ENCODE measurements at places on chromosomes 7 and 10.

- no peak for DNase-seq
These were observed 29.4 kb upstream of the MBL2 start for GRCh38 chr10:52801947-52802346.

- no peak for DNase-seq
These were observed 2.5 kb upstream of the LFNG start for GRCh38 chr7:2517026-2517425.

DNA sequence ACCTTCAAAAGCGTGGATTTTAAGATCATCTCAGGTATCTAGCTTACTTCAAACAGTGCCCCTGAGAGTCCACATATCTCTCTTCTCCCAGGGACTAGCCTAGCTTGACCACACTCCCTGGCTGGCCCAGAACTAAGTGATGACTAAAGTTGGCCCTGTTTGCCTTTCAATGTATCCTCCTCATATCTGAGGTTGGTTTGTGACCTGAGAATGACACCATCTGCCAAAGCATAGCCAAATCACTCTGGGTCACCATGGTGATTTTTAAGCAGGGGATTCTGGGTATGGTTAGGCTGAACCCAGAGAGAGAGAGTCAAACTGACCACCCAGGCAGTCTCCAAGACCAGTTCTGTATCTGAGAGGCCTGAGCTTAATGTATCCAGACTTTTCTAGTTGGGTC, 16.2 kb downstream of the CNNM1 start:
- no peak for DNase-seq

DNA sequence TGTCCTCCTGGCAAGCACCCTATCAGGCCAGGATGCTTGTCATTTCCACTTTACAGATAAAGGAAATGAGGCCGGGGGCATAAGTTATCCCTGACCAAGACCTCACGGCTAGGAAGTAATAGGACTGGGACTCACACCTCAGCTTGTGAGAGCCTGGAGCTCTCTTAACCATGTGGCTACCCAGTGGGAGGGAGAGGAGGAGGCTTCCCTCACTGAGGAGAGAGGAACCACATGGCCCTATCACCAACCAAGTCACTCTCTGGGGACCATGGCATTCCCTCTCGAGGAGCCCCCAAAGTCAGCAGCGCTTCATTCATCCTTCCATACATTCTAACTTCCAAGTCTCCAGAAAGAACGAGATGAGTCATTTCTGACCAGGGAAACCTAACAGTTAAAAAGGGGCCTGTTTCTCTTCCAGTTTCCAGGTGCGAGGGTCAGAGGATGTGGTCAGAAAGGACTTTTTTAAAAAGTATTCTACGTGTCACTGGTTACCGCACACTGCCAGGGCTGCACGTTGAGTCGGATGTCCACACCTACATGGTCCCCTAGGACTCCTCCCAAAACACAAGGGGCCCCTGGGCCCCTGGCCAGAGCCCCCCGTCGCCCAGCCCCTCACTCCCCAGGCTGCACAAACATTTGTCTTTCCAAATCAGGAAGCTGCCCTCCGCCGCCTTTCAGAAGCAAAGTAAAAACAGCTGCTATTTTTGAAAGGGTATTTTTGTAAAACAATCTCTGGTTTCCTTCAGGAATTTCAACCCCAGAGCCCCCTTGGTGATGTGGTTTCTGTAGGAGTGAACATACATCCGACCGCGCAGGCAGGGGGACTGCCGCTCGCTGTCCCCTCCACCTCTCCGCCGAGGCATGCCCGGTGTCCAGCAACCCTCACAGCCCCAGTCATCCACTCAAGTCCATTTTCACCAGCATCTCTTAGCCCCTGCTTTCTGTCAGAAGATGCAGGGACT, 128.2 kb upstream of the CHST15 start:
- DNase-seq, result no peak

DNA sequence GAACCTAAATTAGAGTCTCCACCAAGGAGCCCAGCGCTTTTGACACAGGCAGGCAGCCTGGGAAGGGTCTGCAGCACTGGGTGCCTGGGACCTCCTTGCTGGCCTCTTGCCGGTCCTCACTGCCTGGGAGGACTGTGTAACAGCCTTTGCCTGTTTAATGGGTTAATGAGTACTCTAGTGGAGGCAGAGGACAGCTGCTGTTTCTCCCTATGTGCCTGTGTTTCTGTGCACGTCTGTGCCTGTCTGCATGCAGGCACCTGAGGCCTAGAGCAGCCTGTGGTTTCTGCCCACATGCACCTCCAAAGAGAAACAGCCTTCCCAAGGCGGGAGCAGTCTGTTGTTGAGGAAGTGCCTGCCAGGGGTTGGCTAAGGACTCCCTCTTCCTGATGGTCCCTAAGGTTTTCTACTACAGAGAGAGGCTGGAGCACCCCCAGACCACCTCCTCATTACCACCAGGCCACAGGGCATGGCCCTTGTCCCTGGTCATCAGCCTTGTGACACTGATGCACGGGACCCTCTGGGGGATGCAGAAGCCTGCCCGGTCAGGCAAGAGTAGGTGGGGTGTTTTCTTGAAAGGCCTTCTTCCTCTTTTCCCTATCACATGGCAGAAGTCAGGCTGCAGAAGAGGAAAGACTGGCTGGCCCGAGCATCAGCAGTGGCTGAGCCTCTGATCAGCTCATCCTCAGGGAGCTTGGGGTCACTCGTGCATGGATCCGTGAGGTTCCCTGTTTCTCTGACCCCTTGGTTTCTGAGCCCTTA, 14.2 kb downstream of the SLC29A3 start:
- peak; percentile 72 for DNase-seq

DNA sequence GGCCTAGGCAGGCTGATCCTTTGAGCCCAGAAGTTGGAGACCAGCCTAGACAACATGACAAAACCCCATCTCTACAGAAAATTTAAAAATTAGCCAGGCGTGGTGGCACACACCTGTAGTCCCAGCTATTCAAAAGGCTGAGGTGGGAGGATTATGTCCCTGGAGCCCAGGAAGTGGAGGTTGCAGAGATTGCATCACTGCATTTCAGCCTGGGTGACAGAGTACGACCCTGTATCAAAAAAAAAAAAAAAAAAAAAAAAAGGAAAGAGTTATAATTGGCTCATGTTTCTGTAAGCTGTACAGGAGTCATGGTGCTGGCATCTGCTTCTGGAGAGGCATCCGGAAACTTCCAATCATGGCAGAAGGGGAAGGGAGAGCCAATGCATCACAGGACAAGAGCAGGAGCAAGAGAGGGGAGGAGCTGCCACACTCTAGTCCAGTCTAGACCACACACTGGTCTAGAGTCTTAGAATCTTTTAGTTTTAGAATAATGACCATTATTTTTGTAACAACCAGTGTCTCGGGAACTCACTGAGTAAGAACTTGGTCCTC, 16.8 kb downstream of the DOCK1 start:
- DNase-seq, result no peak

GRCh38 chr10:92969151-92969550, 91.4 kb upstream of the CYP26C1 start:
- DNase-seq, result no peak

DNA sequence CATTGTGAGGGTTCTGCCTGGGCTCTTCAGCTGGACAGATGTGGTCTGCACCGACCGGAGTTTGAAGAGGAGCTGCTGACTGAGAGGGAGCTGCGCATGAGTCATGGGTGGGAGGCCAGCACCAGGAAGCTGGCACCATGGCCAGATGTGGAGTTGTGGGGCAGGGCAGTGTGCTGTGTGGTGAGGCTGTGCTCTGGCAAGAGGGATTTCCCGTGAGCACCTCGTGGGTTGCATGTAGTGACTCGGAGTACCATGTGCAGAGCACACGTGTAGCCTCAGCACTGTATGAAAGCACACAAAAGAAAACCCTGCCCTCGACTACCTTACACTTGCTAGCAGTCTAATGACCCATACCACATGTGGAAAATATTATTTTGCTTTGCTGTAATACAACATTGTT, 103.4 kb downstream of the WNT2 start:
- DNase-seq, result no peak

DNA sequence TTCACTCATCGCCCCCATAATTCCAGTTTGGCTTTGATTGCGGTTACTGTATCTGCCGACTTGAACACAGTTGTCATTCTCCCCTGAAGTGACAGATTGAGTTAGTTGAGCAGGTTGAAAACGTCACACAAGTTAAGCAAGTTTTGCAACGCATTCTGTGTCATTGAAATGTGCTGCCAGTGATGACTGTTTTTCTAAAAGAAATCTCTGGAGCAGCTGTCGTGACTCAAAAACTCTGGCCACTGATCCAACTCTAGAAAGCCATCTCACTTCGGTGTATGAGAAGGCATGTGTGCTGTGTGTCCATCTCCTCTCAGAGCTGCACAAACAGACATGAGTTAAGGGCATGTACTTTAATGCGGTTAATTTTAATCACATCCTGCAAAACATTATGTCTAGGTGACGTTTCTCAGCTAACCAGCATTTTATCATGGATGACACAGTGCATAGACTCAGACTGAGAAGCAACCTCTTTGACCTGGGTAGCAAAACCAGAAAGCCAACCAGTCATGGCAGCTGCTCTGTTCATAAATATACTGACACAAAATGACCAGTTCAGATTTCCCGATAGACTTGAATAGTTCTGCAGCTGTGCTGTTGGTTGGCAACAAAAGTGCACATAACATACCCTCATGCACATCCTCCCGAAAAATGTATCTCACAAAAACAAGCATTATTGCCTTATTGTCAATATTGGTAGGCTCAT, 69.3 kb downstream of the CSTF2T start:
- no peak for DNase-seq

GRCh38 chr7:92717993-92718716, 118.2 kb downstream of the CDK6 start:
- DNase-seq, result no peak

DNA sequence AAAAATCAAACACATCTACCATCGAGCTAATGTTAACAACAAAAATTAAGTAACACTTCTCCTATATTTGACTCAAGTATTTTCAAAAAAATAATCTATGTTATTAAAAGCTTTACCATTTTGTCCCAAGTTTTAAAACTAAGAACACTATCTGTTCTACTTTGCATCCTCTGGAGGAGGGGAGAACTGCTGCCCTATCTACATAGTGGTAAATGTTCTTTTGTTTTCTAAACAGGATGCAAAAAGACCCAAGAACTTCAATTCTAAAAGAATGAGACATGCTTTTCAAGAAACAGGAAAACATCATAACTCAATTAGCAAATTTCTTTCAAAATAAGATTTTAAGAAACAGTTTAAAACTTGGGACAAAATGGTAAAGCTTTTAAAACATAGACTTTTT, 14.8 kb downstream of the SLC26A3 start:
- DNase-seq, result no peak

- DNase-seq, result no peak
These were observed 175.8 kb downstream of the IPMK start for GRCh38 chr10:58091886-58092285.

GRCh38 chr10:92567952-92568600, 5.8 kb downstream of the IDE start:
- DNase-seq, result no peak

DNA sequence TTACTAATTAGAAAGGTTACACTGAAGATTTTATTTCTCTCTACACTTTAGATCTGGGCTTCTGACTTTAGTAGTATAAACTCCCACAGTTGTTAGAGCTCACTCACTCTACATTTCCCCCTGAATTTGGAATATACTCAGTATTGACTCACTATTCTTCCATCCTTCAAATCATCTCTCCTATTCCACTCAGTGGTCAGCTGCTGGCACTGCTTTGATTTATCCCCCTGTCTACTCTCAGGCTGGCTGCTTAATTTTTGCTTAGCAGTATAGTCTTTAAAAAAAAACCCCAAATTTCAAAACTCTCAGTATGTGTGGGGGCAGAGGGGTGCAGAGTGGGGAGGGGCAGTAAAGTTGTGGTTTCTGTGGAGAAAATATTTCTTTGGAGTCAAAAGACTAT, 68.9 kb downstream of the CDK6 start:
- no peak for DNase-seq

- DNase-seq, result no peak
These were observed 193.4 kb upstream of the MBL2 start for GRCh38 chr10:52965938-52966401.

GRCh38 chr10:128187788-128188185, 61.6 kb upstream of the MKI67 start:
- no peak for DNase-seq

DNA sequence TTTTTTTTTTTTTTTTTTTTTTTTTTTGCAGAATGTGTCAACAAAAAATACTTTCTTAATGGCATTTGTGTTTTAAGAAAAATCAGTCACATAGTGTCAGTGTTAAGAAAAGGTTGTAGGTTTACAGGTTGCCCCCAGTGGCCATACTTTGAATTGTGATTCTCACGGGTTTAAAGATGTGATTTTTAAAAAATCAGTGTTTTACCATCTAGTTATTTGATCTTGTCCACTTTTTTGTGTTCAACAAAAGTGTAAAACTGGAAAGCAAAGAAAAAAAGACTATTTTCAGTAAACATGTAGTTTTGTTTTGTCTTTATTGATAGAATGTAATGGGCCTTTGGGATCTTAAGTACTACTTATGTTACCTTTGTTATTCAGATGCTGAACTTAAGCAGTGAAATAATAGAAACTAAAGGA, 25.7 kb downstream of the SUV39H2 start:
- DNase-seq, result peak; percentile 3

DNA sequence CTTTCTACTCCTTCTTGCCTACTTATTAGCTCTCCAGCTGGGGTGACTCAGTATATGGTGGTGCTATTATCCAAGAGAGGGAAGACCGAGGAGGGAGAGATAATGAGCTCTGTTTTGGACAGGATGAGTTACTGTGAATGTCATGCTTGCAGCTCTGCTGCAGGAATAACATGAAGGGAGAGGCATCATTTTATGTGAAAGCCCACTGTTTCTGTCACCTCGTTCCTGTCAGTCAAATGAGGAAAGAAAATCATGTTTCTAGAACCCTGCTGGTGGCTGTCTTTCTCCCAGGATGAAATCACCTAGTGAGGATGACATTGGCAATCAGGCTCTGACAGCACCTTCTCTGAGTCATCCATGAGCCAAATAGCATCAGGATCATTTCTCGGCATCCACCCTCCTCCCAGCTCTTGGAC, 1291.6 kb upstream of the AUTS2 start:
- DNase-seq, result no peak

- DNase-seq, result peak; percentile 67
These were observed 196.5 kb downstream of the PHF14 start for GRCh38 chr7:11170175-11170574.

DNA sequence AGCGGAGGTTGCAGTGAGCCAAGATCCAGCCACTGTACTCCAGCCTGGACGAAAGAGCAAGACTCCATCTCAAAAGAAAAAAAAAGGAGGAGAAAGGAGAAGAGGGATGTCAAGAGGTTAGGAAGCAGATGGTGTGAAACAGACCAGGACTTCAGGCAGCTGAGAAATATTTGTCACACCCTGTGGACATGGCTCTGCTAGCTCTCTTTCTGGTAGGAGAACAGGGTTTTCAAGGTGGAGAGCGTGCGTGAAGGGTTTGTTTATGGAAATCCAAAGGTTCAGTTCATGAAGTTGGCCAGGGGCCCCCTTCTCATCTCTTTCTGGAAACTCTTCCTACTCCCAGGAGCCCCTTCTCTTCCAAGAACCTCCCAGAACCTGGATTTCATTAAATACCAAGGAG, 110.8 kb upstream of the GALNT17 start:
- no peak for DNase-seq
